RPMI8226 (cell line): ENCODE measurements at places on chromosomes 4 and X.

DNA sequence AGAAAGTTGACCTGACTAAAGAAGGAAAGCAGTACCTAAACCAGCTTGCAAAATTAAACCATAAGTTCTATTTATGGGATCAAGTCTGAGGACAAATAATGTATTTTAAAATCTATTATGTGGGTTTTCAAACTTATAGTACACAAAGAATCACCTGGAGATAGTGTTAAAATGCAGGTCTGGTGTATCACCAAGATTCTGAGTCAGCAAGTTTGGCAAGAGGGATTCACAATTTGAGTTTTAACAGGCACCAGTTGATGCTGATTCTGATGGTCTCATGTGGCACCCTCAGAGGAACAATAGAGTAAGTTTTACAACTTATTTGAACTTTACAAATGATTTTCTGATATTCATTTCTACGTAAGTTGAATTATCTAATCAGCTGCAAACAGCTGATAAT lies 9.1 kb upstream of the STATH start:
- DNase-seq, result no peak

DNA sequence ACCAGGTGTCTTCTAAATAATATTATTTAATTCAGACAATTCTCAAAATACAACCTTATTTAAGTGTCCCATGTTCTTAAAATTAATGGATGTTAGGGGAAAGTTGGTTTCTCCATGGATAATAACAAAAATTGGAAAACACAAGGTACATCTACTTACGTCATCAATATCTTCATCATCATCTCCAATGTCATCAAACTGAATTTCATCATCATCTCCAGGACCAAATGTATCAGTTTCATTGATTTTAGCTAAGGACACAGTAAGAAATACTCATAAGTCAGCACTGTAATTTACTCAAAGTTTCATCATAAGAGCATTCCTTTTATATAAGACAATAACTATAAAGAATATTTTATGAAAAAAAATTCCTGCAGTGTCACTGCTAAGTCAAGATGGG lies 11.3 kb downstream of the EIF1AX start:
- DNase-seq, result no peak

- DNase-seq, result no peak
Observed at GRCh38 chr4:81605271-81605670, 133.6 kb upstream of the RASGEF1B start.

DNA sequence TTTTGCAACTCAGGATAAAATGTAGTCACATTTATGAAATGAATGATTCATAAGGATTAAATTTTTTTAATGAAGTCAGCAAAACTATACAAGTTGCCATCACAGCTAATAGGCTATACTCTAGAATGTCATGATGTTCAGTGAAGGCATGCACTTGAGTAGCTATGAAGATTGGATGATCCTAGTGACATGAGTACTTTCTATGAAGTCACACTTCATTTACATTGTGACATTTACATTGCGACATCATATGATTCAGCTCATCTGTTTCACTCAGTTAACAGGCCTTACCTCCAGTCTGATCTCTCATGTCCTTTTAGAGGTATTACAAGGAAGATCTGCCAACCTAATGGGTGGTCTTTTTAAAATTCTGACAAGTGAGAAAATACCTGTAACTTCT lies 82.7 kb upstream of the FGF13 start:
- DNase-seq, result no peak

- no peak for DNase-seq
Observed at GRCh38 chr4:80788798-80789197, 241.7 kb upstream of the BMP3 start.

GRCh38 chrX:12802741-12803140 lies 11.5 kb downstream of the PRPS2 start:
- DNase-seq, result no peak

DNA sequence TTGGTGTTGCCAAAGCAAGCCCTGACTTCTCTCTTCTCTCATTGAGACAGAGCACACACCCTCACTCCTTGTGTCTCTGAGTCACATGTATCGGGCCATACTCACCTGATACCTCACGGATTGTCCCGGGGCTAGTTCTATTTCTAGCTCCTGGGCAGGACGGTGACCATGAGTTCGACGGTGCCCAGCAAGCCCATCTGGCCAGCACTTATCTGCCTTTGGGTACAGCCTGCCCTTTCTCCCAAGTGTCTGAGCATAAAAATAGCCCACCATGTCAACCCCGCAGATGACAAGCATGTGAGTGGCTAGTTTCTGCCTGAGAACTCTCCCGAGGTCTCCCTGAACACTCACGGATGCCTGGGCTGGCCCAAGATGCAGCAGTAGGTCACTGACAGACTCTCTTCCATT lies 158.5 kb downstream of the DHRSX start:
- no peak for DNase-seq

- DNase-seq, result no peak
Observed at GRCh38 chr4:185793716-185794115, 18.3 kb downstream of the SORBS2 start.

- peak; percentile 27 for DNase-seq
Observed at GRCh38 chr4:1910643-1911042, 39.5 kb downstream of the NSD2 start.

GRCh38 chr4:89754531-89754930 lies 82.4 kb downstream of the SNCA start:
- DNase-seq, result no peak

DNA sequence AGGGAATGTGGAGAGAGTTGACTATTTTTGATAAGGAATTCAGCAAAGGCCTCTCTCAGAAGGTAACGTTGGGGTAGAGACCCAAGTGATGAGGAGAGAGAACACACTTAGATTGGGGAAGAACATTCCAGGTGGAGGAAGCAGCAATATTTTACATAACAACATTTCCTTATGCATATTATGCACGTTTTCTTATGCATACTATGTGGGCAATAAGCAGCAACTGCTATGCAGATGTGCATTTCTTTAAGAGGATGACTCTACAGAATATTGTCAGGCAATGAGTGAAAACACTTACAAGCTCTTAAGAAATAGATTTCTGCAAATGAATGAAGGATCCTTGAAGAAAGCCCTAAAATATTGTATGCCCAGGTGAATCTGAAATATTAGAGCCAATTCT lies 91.1 kb downstream of the TMEM47 start:
- DNase-seq, result no peak

- no peak for DNase-seq
Observed at GRCh38 chr4:17027495-17027894, 129.1 kb upstream of the LDB2 start.

GRCh38 chr4:58138786-58139668 lies 1028.8 kb upstream of the IGFBP7 start:
- DNase-seq, result no peak

DNA sequence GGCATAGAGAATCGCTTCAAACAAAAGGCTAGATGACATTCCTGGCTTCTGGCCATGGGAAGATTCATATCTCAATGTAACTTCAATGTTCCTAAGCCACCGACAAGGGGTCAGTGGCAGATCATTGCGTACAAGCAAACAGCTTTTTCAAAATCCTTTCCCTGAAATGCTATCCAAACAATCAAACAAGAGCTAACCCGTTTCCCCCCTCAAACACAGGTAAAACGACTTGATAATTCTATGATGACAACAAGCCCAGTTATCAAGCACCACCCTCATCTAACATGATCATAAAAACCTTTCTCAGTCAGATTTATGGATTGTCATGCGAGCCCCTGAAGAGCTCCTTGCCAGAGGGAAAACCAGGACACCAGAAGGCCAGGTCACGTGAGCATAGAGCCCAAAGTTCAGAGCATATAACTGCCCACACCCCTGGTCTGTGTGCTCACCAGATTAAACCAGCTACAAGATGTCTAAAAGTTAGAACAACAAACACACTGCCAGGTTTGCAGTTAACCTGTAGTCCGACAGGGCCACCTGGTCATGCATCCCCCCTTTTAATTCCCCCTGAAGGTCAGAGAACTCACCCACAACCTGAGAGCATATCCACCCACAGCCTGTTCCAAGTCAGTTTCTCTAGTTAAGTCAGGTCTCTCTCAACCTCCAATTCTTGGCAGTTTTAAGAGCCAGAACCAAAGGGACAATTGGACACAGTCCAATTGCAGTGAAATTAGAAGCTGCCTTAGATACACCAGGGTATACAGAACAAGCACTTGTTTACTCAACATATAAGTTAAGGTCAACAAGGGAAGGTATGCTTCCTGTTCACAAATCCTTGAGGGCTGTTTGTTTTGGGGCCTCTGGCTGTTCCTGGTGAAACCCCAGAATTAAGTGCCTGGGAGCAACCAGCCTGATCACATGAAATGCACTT lies 248.1 kb upstream of the PPARGC1A start:
- DNase-seq, result no peak

- DNase-seq, result peak; percentile 15
Observed at GRCh38 chrX:30888526-30889146, 418 bp downstream of the TAB3 start.

DNA sequence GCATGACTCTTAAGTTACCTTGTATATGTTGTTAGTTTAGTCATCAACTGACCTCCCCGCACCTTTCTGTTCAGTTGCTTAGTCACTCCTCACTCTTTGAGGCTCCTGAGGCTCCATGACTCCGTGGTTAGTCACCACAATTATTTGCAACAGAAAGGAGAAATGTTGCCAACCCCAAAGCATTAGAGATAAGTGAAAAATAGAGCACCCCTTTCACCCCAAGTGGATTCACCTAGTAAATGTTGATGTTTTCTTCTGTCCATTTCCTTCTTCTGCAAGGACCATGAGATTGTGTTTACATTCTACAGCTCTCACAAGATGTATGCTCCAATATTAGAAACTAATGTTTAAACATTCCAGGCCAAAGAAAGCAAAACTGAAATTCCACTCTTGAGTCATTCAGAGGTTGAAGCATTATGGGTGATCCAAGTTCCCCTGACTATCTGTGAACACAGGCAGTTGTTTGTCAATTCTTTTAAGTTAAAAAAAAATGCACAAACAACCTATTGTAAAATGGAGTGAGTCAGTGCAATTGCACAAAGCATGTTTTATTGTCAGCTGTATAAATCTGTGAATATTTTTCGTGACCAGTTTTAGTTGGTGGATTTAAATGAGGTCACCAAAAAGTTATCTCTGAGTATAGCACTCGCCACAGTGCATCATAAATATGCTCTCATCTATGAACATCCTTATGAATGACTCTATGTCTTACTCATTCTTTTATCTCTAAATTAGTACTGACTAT lies 552.4 kb upstream of the MAGEB2 start:
- DNase-seq, result no peak

GRCh38 chr4:23235628-23236390 lies 543.1 kb downstream of the GBA3 start:
- no peak for DNase-seq

DNA sequence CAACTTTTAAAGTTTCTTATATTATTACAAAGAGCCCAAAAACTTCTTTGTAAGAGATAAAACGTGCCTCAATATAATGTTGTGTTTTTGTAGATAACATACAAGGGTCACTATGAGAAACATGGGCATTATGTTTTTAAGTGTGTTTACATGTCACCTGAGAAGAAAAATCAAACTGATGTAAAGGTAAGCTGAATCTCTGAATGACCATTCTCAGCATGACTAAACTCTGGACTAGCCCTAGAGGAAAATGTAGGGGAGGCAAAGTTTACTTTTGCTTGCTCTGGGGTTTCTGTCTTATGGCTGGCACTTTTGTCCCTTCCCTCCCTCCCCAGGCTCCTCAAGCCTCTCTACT lies 6.8 kb downstream of the MEPE start:
- no peak for DNase-seq

- DNase-seq, result no peak
Observed at GRCh38 chrX:105822138-105823091, at the start of gene NRK. NRK (plus strand) TSS chrX:105822539; CDS start chrX:105822846, 307 bp downstream.

DNA sequence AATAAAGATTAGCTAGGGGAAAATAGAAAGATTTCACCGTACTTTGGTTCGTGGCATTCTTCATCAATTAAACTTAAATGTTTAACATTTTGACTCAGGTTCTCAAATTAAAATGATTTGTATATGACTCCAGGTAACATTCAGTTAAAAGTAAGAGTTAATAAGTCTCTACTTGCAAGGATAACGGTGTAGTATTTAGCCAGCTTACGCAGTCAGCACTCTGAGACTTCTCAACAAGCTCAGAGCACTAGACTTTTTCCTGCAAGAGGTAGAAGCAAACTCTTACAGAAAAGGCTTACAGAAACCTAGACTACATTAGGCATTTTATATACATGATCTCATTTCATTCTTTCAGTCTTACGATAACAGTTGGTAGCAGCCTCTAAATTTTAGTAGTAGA lies 96.4 kb upstream of the PPARGC1A start:
- no peak for DNase-seq

- no peak for DNase-seq
Observed at GRCh38 chr4:122313006-122313646, 65.7 kb upstream of the ADAD1 start.

GRCh38 chr4:176810481-176811249 lies 17.9 kb upstream of the VEGFC start:
- DNase-seq, result no peak

DNA sequence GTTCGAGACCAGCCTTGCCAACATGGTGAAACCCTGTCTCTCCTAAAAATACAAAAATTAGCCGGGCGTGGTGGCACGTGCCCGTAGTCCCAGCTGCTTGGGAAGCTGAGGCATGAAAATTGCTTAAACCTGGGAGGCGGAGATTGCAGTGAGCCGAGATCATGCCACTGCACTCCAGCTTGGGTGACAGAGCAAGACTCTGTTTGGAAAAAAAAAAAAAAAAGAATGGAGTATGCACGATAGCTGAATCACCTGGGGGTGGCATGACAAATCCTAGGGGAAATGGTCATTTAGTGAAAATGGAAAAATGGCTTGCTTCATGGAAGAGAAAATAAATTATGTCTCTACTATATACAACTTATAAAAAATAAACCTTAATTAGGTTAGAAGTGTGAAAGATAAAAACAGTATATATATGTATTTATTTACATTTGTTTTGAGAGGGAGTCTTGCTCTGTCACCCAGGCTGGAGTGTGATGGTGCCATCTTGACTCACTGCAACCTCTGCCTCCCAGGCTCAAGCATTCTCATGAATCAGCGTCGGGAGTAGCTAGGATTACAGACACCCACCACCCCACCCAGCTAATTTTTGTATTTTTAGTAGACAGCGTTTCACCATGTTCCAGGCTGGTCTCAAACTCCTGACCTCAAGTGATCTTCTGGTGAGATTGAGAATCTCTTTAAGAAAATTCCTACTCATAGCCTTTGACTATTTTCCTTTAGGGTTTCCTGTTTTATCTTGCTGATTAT lies 19.3 kb upstream of the ING2 start:
- no peak for DNase-seq

DNA sequence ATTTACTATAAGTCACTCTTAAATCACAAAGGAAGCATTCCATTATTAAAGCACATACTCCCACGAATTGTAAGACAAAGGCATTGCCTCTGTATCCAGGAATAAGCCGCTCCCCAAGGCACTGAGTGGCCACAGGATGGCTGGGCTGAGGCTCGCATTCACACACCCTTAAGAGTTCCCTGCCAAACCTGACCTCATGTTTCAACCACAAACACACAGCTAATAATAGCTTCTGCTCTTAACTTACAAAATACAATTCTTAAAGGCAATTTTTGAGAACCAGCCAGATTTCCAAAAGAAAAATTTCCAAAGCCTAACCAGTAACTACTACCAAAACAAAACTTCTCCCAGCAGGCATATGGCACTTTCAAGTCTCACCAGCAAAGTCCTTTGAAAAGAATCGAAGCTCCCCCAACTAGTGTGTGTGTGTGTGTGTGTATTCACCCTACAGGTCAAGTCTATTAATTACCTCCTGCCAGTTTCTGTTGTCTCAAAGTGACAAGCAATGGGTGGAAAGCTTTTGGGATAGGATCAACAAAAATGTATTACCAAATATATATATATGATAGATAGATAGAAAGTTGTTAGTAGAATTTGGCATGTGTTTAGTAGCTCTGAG lies 36.0 kb downstream of the ARHGAP6 start:
- DNase-seq, result no peak

GRCh38 chr4:188423039-188423438 lies 283.8 kb downstream of the TRIML1 start:
- DNase-seq, result no peak

GRCh38 chrX:149275836-149276235 lies 229.3 kb downstream of the IDS start:
- DNase-seq, result no peak
